ENCODE measurements at places on chromosomes 4 and X.

DNA sequence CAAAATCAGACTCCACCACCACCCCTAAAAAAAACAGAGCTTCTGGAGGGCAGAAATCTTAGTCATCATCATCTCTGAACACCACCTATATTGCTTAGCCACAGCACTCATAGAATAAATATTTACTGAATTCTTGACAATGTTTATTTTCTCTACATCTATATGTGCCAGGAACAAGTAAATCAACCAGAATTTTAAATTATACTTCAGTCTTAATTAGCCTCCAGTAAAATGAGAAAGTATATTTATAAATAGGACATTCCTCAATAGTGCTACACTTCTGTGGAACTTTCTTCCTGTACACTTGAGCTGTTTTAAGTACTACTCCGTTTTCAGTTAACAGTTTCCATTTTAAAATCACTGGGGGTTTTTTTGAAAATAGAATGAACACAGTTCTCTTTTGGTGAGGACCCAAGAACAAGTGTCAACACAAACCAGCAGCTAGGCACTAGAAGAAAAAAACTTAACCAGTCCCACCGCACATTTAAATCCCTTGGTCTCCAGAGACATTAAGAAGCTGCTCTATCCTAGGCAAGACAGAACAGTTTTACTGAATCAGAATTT is 25.5 kb downstream of the SMIM14 start:
- peak; percentile 24 for DNase-seq

GRCh38 chr4:185567381-185568376 is 32.4 kb upstream of the PDLIM3 start:
- DNase-seq, result peak; percentile 15

DNA sequence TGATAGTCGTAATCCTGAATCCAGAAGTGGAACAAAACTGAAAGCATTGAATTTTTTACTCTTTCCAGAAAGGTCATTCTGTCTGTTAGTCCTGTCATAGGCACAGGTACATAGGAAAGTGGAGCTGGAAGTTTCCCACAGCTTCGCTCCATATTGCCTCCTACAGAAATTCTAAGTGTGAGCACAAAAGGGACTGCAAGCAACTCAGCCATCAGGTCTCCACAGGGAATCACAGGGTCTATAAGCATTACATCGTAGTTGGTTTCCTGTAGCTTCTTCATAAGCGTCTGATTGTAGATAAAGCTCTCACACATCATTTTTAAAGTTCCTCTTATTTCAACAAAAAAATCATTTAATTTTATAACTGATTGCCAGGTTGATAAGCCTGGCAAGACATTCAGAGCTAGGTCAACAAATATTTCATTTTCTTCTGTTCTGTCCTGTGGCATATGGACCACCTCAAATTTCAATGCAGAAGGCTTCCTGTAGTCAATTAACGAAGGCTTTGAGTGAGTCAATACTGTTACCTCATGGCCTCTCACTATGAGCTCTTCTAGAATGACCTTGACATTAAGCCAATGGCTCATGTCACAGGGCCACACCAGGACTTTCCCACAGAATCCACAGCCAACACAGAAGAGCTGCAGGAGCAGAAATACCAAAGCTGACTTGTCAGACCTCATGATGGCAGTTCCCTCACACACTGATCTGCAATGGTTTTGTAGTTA is at the start of gene UGT2A3:
Gene UGT2A3, minus strand, starts transcription at position 727 of the 728 bp plus-strand sequence. Its CDS starts 44 bp downstream, at position 683.
- DNase-seq, result no peak

- DNase-seq, result no peak
Observed at GRCh38 chr4:42398171-42398870, 1.0 kb downstream of the SHISA3 start.

GRCh38 chr4:61553557-61554125 is 353.5 kb downstream of the ADGRL3 start:
- DNase-seq, result no peak

DNA sequence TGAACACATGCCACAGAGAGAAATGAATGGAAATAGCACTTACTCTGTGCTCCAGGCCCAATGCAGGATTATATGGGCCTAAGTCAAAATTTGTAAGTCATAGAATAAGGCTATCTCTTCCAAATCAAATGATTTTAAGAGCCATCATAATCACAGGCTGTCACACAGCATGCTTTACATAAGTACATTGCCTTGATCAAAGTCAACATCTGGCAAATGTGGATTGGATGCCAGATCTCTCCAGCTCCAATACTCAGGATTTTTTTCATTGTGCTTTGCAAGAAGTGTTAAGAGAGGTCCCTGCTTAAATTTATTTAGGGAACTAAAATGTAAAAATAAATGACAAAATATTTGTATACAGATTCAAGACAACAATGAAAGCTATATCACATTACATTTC is 299.9 kb downstream of the PRDM5 start:
- DNase-seq, result no peak

GRCh38 chr4:113684534-113685091 is 76.9 kb downstream of the CAMK2D start:
- DNase-seq, result peak; percentile 48

DNA sequence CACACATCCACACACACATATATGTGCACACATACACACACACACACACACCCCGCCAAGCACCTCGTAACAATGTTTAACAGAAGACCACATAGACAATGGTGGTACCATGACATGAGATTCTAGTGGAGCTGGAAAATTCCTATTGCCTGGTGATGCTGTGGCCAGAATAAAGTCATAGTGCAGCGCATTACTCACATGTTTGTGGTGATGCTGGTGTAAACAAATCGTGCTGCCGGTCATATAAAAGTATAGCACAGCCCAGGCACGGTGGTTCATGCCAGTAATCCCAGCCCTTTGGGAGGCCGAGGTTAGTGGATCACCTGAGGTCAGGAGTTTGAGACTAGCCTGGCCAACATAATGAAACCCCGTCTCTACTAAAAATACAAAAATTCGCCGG is 275.2 kb downstream of the TRIML1 start:
- no peak for DNase-seq

- DNase-seq, result peak; percentile 30
Observed at GRCh38 chrX:15349046-15349445, 13.7 kb upstream of the PIGA start.

- DNase-seq, result peak; percentile 32
Observed at GRCh38 chr4:138761638-138762220, 253.9 kb upstream of the NOCT start.

- no peak for DNase-seq
Observed at GRCh38 chrX:96394598-96394997, 290.0 kb upstream of the DIAPH2 start.

DNA sequence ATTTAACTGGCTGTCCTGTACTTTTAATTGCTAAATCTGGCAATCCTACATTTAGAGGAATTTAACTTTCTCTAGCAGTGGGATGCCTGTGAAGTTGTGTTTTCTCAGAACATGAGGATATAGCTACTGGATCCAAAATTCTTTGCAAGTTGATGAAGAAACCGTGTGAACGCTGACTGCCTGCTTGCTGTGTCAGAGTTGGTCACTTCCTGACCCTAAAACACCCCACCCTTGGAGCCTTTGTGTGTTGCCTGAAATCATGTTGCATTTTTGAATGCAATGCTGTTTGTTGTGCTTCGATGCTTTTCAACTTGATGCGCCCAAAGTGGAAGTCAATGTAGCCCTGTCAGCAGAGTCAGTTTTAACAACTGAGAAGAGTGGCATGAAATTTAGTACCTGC is 211.2 kb downstream of the ANK2 start:
- DNase-seq, result peak; percentile 6

GRCh38 chrX:46630141-46630540 is 56.6 kb downstream of the CHST7 start:
- peak; percentile 22 for DNase-seq

DNA sequence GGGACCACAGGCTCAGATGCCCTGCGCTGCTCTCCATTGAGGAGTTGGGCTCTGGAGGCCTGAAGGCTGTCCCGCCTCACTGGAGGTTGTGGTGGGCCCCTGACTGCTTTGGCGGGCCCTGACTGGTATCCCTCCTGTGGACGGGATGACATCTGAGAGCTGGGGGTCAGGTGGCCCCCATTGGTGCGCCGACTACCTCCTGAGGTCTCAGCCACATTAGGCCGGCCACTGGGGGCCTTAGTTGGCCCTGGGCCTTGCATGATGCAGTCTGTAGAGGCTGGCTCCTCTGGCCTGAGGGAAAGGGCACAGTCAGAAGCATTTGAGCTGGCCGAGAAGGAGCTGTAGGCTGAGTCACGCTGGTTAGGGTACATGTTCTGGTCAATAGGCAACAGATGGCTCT is 164.5 kb upstream of the DGKK start:
- no peak for DNase-seq

DNA sequence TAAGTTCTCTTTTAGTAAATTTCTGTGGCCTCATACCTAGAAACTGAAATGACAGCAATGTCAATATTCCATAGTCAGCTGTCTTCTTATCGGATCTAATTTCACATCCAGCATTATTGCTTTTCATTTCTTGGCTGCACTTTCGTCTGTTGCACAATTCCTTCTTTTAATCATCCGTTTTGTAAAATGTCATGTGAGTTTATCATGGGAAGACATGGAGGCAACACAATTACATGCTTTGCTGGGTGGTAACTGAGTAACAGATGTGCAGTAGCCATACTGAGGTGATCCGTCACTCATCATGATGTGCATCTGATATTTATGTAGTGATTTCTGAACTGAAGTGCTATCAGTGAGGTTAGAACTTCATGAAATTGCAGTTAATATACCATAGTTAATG is 68.3 kb upstream of the SLC7A11 start:
- DNase-seq, result peak; percentile 8

- DNase-seq, result no peak
Observed at GRCh38 chrX:74232859-74233258, 71.1 kb upstream of the ZCCHC13 start.

- no peak for DNase-seq
Observed at GRCh38 chr4:153527690-153528089, 61.5 kb downstream of the TMEM131L start.

- no peak for DNase-seq
Observed at GRCh38 chr4:182103614-182104319, 139.4 kb upstream of the TENM3 start.

DNA sequence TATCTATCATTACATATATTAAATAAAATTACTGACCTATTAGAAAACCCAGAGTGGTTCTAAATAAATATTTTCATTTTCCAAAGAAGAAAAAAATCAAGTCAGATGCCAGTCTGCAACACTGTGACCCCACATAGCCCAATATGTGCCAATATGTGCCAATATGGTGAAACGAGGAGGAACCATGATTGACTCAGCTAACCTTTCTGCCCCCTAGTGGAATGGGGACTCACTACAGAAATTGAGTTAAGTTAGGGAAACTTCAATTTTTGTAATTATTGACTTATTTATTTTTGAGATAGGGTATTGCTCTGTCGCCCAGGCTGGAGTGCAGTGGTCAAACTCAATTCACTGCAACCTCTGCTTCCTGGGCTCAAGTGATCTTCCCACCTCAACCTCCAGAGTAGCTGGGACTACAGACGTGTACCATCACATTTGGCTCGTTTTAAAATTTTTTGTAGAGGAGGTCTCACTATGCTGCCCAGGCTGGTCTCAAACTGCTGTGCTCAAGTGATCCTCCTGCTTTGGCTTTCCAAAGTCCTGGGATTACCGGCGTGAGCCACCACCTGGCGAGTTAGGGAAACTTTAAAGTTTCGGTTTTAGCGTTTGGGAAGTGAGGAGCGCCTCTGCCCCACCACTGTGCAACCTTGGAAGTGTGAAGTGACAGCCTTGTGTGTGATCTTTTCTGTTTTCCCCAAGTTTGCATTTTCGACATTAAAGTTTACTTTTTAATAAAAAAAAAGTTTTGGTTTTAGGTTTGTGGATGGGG is 116.8 kb upstream of the SHISA3 start:
- peak; percentile 51 for DNase-seq

- DNase-seq, result no peak
Observed at GRCh38 chr4:120472447-120473131, 405.9 kb upstream of the MAD2L1 start.

GRCh38 chrX:16819634-16820033 is 33.4 kb downstream of the TXLNG start:
- no peak for DNase-seq

GRCh38 chr4:26120098-26120825 is 200.6 kb upstream of the RBPJ start:
- DNase-seq, result no peak

Data from GM03348 (cell line).